Left colon (tissue), 2 donors: ENCODE measurements at places on chromosomes 3 and 15. TPM values are rescaled to one million over a fixed set of nuclear protein-coding genes. Genes with fewer than 3 reads are reported as not detected.

PTPRG gene
- 26.0 TPM for total RNA-seq

UBE2E2 gene
- 5.5 TPM for total RNA-seq

MESD gene
- total RNA-seq = 21.2 TPM

SNTN gene
- 0.39 TPM for total RNA-seq

DNA sequence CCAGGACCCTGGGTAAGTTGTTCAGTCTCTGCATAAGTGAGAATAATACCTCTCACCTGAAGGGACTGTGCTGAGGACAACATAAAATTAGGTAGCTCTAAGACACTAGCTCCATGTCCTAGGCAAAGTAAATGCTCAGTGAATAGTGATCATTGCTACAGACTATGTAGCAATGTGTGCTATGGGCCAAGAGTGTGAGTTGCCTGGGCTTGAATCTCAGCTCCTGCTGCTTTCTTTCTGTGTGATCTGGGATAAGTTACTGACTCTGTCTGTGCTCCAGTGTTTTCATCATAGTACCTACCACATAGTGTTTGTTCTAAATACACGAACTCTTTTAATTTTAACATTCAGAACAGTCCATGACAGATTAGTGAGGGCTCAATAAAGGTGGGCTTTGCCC is 81.1 kb upstream of the MFGE8 start:
- no peak for DNase-seq

DNA sequence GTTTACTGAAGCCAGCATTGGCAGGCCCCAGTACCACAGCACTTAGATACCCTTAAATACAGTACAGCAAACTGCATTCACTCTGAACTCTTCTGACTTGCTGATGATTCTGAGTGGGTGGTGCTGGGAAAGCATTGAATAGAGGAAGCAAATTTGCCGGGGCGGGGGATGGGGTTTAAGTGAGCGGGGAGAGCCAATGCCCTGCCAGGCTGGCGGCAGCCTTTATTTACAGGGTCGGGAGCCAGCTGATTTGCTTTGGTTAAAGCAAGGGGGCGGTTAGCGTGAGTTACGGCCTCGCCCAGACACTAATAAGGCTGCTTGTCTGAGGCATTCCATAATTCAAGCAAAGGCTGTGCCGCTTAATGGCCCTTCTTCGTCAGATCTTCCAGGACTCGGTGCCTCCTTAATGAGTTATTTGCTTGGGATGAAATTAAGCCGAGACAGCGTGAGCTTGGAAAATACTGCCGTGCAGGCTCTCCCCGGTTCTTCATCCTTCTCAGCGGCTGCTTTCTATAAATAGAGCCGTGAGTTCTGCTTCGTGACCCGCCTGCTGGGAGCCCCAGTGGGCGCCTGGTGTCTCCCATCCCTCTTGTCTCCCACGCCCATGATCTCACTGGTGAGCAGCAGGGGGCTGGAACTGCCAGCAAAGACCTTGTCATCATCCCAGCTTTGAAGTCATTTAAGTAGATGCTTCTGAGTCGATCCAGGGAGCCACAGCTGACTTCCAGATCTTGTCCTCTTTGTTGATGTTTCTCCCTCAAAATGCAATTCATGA is 25.8 kb downstream of the SPSB4 start:
- DNase-seq = peak; percentile 54

- DNase-seq = no peak
Observed at GRCh38 chr3:123297627-123297899, 95.8 kb downstream of the SEC22A start.

DNA sequence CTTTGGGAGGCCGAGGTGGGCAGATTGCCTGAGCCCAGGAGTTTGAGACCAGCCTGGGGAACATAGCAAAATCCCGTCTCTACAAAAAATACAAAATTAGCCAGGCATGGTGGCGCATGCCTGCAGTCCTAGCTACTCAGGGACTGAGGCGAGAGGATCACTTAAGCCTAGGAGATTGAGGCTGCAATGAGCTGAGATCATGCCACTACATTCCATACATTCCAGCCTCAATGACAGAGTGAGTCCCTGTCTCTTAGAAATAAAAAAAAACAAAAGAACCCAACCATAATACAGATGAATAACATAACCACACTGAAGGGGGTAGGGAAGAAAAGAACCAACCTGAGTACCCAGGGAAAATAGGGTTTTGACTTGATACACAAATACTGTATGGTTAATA is 19.7 kb upstream of the CGNL1 start:
- DNase-seq = no peak

GRCh38 chr3:178295292-178295912 is 240.8 kb upstream of the KCNMB2 start:
- no peak for DNase-seq

DNA sequence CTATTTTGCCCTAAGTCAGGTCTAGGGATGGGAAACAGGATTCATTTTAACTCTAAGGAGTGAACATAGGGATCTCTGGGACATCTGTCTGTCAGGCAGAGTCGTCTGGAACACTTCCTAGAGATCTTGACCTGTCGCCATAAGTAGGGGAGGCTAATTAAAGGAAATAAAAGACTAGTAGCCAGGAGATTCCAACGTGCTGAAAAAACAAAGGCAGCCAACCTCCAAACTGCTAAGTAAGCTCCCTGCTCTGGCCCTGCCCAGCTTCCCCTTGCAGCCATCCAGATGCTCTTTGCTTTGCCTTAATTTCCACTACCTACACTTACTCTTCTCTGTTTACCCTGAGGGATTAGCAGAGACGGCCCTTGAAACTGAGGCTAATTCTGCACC is 18.4 kb upstream of the TSEN2 start:
- DNase-seq = no peak
